ENCODE measurements at places on chromosomes 2 and 18.

DNA sequence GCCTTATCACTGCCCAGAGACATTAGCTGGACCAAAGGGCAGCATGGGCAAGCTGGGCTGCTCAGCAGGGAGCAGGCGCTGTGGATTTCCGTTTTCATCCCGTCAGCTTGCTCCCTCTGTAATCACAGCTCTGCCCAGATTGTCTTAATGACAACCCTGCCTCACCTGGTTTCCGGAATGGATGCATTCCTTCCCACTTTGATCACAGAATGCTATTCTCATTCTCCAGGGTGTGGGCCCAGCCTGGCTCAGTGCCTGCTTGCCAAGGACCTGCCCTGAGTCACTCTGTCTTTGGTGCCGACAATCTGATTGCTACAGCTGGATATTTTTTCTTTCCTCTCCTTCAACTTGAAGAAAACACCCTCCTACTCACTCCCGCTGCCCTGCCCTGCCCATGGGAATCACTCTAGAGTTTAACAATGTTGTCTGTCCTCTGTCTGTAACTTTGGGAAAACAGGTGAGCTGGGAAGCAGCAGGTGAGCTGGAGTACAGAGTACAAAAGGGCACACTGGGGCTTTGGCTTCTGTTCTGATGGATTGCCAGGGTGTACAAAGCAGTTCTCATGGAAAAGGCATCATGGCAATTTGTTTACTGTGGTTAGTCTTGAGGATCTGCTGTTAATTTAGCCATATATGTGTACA, 27.2 kb upstream of the FAM136A start:
- DNase-seq = no peak

- no peak for DNase-seq
Measured at GRCh38 chr2:38613126-38613848, 10.6 kb upstream of the HNRNPLL start.

GRCh38 chr18:38496222-38496793, 930.7 kb upstream of the CELF4 start:
- DNase-seq = no peak

DNA sequence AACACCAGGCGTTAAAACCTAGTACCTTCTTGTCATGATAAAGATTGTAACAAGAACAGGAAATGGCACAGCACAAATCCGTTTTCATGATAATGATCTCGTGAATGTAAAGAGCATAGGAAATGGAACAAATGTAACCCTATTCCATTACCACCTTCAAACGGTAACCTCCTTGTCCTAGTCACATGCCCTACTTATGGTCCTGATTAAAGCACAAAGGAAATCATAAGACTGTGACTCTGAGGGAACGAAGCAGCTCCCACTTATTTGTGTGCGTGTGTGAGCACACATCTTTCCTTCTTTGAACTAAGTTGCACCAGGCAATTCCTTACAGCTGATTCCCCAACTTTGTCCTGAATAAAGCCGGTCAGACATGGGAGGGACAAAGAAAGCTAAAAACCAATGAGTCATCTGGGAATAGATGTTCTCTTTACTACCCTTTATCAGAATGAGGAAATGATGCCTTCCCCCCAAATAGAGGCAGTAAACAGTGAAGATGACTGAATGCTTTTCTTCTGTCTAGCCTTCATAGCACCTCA, 192.6 kb downstream of the IKZF2 start:
- no peak for DNase-seq

- no peak for DNase-seq
Measured at GRCh38 chr2:4053769-4054493, 350.6 kb downstream of the DCDC2C start.

GRCh38 chr18:58591286-58591685, 37.6 kb downstream of the ALPK2 start:
- no peak for DNase-seq

GRCh38 chr2:43222475-43223309, 3.7 kb downstream of the ZFP36L2 start:
- no peak for DNase-seq

GRCh38 chr2:101817481-101817880, 120.0 kb downstream of the MAP4K4 start:
- no peak for DNase-seq

DNA sequence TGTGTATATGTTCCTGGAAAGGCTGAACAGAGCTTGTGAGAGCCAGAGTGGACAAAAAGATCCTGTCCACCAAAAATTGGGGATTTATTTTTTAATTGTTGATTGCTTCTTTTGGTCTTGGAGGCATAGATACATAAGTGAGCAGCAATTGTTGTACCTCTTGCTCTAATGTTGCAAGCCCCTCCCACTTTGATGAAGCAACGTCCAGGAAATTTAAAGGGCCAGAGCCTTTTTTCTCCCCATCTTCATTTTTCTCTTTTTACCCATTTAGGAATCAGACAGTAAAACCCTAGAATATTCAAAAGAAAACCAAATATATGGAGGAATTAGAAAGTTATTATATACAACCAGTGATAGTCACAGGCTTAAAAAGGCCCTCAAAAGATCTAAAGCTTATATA, 871.8 kb upstream of the NRXN1 start:
- no peak for DNase-seq

GRCh38 chr2:99261242-99261641, 5.8 kb upstream of the LYG2 start:
- DNase-seq = no peak

- DNase-seq = no peak
Measured at GRCh38 chr2:117128461-117128860, 686.0 kb upstream of the DDX18 start.

- DNase-seq = no peak
Measured at GRCh38 chr2:227205701-227206100, 41.3 kb downstream of the COL4A3 start.

- no peak for DNase-seq
Measured at GRCh38 chr18:9418047-9418690, 57.1 kb upstream of the RALBP1 start.

GRCh38 chr2:34012715-34013302, 413.7 kb upstream of the FAM98A start:
- DNase-seq = no peak

DNA sequence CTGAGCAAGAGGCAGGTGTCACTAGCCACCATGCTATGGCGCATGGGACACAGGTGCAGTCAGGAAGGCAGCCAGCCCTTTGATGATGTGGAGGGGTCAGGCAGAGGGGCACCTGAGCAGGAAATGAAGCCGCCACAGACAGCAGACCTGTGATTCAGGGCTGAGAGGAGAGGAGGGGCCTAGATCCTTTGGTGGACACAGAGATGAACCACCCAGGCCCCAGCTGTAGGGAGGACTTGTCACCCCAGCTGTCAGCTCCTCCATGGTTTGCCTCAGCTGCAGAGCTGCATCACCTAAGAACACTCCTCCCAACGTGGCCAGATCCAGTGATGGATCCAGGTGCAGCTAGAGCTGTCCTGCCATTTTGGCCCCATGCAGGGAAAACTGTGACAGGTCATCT, 11.6 kb downstream of the ASB18 start:
- DNase-seq = no peak

DNA sequence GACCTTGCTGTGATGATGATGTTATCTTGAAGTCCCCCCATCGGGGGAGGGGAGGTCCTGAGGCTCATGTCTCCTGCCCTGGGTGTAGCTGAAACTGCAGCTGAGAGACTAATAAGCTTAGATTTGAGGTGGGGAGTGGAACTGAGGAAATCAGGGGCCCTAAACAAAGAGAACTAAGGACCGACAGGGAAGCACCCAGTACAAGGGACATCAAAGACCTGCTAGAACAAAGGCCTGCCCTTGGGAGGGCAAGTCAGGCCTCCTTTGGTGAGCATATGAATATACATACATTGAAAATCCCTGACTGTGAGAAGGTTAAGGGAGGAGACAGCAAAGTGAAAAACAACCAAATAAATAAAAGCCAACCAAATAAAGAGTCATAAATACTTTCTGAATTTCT, 1132.5 kb upstream of the CELF4 start:
- no peak for DNase-seq

GRCh38 chr2:212659441-212659840, 120.8 kb upstream of the ERBB4 start:
- no peak for DNase-seq

- no peak for DNase-seq
Measured at GRCh38 chr2:233213011-233213410, 38.5 kb upstream of the ATG16L1 start.

DNA sequence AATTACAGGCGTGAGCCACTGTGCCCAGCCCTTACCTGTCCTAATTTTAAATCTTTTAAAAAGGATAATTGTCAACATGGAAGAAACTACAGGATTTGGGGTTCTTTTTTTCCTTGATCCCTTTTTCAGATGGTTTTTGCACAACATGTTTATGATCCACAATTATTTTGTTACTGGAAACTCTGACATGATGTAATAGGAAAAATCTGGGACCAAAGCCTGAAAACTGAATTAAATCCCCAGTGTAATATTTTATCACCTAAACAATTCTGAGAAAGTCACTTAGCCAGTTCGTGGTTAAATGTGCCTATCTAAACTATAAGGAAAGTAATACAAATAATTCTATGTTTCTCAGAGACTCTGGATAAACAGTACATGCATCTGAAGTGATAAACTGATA, 1649.7 kb downstream of the LRP1B start:
- DNase-seq = no peak

- DNase-seq = no peak
Measured at GRCh38 chr2:190410166-190410565, 2.0 kb downstream of the MFSD6 start.

DNA sequence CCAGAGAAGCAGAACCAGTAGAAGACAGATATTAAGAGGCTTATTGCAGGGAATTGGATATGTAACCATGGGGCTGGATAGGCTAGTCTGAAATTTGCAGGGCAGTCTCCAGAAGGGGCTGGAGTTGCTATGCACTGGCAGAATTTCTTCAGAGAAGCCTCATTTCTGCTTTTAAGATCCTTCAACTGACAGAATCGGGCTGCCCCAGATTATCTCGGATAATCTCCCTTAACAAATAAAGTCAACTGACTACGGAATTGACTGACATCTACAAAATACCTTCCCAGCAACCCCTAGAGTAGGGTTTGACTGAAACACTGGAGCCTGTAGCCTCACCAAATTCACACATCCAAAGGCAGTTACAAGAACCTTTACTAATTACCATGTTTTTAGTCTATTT, 136.4 kb downstream of the SOCS6 start:
- DNase-seq = no peak

- no peak for DNase-seq
Measured at GRCh38 chr2:148906124-148906523, 31.1 kb downstream of the KIF5C start.

DNA sequence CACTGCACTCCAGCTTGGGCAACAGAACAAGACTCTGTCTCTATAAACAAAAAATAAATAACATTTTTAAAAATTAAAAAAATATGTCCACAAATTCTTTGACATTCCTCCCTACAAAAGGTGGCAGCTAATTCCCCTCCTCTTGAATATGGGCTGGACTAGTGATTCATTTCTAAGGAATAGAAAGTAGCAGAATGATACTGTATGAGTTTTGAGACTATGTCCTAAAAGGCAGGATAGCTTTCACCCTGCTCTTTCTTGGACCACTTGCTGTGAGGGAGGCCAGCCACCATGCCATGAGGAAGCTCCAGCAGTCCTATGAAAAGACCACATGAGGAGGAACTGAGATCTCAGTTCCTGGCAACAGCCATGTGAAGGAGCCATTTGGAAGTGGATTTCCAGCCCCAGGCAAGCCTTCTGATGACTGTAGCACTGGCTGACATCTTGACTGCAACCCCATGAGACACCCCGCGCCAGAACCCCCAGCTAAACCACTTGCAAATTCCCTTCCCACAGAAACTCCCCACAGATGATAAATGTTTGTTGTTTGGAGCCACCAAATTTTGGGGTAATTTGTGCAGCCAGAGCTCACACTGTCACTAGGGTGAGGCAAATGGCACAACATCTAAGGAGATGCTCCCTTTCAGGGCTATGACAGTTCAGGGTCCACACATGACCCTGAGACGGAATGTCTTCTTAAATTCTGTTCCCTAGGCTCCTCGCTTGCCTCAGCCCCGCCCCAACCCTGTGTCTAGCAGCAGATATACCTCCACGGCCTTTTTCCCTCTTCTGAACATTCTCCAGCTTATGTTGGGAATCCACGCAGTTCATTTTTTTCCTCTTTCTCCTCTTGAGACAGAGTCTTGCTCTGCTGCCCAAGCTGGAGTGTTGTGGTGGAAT, 17.1 kb upstream of the ATOH8 start:
- DNase-seq = no peak

- no peak for DNase-seq
Measured at GRCh38 chr2:9244985-9245544, 38.5 kb downstream of the ASAP2 start.

DNA sequence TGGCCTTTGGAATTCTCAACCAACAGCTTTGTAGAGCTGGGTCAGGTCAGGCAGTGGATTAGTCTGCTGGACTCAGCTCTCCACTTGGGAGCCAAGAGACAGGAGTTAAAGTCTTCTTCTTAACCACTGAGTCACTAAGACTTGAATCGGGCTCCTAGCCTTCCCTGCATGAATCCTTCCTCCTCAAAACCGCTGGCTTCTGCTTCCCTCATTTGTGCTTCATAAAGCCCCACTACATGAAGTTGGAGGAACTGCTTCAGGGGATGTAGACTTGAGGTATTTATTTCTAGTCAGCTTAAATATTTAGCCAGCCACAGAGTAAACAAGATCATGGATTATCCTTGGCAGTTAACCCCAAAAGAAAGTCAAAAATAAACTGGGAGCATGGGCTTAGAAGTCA, 536.3 kb upstream of the TNP1 start:
- DNase-seq = no peak

DNA sequence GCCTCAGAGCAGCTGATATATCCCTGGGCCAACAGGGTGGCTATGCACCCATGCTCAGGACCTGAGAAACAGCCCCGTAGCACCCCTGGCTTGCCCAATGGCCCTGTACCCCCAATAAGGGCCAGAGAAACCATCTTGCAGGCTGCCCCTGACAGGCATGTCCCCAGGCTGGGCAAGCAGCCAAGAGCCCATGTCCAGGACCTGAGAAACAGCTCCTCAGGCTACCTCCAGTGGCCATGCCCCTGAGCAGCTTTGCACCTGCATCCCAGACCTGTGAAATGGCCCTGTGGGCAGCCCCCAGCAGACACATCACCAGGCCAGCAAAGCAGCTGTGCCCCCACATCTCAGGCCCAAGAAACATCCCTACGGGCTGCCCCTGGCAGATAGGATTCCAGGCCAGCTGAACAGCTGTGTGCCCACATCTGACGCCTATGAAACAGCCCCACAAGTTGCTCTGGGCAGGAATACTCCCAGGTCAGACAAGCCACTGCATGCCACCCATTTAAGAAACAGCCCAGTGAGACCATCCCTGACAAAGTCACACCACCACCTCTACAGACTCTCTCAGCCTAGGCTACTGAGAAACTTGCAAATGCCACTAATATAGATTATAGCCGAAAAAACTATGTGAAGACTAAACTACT, 84.1 kb downstream of the TMEM237 start:
- no peak for DNase-seq

- no peak for DNase-seq
Measured at GRCh38 chr18:22001912-22002487, 167.4 kb upstream of the GATA6 start.

Measured in activated T-helper 1 cell treated with anti-CD3 and anti-CD28 coated beads, Interleukin-2, amount 50 U/mL, for 16 hours (primary cell).